ENCODE measurements at places on chromosomes 6 and 20.

DNA sequence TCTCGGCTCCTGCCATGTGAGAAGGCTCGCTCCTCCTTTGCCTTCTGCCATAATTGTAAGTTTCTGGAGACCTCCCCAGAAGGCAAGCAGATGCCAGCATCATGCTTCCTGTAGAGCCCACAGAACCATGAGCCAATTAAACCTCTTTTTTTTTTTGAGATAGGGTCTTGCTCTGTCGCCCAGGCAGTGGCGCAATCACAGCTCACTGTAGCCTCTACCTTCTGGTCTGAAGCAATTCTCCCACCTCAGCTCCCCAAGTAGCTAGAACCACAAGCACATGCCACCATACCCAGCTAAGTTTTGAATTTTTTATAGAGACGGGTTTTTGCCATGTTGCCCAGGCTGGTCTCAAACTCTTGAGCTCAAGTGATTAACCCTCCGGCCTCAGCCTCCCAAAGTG lies 28.6 kb downstream of the RING1 start:
- DNase-seq = no peak

DNA sequence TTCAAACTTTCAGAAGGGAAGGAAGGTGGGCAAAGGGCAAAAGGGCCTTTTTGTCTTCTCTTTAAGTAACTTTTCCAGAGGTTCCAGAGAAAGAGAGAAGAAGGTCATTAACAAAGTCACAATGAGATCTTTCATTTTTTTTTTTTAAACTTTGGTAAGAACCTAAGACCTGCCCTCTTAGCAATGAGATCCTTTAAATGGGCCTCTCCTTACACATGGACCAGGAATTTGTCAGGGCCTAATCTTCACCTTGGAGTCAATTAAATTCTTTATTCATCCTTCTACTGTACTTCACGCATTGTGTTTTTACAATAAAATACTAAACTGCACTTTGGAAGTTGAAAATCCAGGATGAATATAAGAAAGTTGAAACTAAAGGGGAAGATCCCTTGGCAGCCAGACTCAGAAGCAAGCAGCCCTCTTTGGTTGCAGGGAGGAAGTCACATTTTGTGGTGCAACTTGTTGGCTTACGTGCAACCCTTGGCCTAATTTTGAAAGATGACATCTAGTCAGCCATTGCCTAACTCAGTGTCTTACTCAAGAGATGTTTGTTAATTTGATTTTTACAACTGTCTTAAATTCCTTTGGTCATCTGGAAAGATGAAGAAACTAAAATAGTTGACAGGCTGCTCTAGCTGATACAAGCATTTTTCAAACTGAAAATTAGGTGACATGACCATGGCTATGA lies 11.9 kb upstream of the TMEM170B start:
- DNase-seq = no peak

DNA sequence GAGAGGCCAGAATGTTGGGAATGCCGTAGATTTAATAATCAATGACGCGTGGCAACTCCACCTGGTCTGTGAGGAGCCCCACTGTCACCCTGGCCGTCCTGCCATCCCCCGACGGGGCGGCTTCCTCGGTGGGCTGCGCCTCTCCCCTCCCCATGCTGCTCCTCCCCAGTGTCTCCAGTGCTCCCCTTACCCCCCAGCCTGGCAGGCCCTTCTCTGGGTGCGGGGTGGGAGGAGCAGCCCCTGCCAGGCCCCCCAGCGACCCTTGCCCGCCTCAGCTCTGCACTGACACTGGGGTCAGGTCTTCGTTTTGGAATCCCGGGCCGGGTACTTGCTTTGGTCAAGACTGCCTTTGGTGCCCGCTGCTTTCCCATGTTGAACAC lies 82.3 kb upstream of the FRMD1 start:
- DNase-seq = no peak

DNA sequence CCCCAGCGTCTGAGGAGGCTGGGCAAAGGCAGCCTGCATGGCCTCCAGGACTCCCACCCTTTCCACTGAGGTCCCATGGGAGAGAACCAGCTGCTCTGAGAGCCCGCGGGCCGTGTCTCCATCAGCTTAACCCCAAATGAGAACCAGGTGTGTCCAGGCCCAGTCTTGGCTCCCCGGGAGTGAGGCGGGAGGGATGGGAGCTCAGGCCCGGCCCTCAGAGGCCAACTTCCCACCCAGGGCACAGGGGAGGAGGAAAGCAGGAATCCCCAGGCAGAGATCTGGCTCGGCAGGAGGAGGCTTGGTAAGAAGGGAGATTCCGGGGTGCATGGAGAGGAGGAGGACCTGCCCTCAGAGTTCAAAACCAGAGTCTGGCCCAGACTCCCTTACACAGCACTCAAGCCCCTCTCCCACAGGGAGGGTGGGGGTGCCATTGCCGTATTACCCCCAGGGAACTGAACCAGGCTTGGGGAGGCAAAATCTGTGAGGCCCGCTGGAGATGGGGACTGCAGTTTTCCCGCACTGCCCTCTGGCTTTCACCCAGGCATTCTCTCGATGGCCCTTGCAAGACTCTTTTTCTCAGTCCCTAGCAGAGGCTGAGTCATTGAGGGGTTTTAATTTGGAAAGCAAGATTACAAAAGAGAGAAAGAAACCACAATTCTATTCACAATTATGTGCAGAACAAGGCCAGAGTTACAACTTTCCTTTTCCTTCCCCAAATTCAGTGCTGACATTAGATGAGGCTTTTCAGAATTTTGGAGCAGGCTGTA lies 17.1 kb downstream of the FOXF2 start:
- no peak for DNase-seq

DNA sequence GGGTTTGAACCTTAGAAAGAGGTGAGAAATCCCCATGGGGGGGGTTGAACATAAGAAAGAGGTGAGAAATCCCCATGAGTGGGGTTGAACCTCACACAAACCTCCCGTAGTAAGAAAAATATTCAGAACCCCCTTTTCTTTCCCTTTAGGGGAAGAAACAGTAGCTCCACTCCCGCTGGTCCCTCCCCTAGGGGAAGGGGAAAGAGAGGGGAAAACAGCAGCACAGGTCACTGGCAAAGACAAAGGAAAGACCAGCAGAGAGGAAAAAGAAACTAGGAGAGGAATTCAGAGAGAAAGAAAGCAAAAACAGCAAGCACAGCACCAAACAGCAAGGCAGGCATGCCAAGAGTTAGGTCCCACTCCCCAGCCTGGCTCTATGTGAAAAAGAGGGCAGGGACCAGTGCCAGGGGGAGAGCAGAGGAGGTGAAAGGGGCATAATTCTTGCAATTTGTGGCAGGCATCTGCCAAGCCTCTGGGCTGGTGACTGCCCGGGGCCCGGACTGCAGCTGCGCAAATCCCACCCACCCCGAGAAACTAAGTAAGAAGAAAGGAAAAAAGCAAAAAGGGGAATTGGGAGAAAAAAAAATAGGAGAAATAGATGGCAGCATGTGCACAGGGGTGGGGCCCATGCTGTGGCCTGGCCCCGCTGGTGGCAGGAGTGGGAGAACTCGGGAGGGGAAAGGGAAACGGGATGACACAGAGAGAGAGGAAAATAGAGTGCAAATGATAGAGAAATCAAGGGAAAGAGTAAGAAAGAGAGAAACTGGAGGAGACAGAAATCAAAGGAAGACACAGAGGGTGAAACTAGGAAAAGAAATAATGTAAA lies 15.1 kb upstream of the GOPC start:
- no peak for DNase-seq

DNA sequence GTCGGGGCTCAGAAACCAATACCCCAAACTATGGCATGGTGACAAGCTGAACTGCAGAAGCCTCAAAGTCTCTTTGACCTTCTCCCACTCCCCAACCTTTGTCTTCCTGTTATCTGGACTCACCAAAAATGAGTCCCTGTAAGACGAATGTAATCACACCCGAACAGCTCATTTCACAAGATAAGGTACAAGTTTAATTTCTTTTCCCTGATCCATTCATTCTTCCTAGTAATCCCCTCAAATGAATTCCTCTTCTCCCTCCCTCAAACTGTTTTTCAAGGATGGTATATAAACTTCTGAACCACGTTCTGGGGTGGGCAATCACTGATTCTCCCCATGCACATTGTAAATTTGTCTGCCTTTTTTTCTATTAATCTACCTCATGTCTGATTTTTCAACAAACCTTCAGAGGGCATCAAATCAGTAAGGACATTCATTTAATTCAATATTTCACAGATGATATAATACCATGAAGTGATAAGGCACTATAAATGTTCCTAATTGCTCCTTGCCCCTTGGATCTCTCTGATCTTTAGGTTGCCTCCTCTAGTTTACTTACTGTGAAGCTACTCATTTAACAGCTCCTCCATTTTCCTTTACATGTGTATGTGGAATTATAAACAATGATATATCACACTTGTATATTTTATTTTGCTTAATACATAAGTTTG lies 77.2 kb downstream of the OR2B2 start:
- DNase-seq = no peak

DNA sequence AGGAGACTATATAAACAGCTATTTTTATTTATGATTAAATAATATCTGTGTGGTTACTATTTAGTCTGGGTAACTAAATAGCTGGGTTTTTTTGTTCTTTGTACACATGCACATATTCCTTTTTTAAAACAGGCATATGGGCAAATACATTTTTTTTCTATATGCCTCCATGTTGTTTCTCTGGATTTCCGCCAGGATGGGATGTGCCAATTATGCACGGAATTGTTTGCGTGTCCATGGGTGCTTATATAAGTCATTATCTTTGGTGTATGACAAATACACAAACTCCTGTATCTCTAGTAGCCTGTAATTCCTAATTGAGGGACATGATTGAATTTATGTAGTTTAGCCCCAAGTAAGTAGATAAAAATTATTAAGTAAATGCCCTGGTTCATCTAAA lies 226.9 kb downstream of the BCKDHB start:
- no peak for DNase-seq

Data from left hindlimb (tissue), 1 donor.